ENCODE measurements at places on chromosomes 4 and X.

- DNase-seq: no peak
These were observed 87.5 kb downstream of the TRAPPC11 start for GRCh38 chr4:183746305-183747229.

DNA sequence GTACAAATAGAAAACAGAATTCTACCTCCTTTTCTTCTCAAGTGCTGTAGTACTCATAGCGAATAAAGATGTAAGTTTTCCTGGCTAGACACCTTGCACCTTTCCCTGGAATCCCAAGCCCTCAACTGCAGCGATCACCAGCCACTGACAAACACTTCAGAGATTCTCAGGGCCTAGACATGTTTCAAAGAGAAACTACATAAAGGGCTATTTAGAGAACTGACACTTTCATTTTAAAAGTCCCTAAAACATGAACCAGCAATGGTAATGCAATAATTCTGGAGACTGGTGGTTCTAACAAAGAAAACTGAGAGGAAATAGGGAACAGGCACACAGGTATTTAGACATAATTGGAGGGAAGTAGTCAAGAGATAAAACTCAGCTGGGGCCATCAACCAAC, 35.7 kb downstream of the FANCB start:
- DNase-seq: no peak

GRCh38 chr4:123469696-123470095, 73.1 kb downstream of the SPRY1 start:
- DNase-seq: no peak

- DNase-seq: no peak
These were observed 64.8 kb downstream of the KIF4A start for GRCh38 chrX:70354716-70355115.

DNA sequence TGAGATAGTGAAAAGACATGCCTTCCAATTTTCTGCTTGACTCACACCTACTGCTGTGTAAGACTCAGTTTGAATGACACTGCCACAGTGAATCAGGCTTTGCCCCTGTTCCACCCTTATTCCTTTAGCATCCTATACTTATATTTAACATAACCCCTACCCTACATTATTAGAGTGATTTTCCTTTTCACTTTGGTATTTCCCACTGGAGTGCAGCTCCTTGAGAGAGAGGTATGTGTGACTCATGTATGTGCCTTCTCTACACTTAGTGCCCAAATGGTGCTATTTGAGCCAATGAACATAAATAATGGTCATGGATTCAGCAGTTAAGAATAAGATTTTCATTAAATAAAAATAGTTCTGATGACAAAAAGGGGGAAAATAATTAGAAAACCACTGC, 69.5 kb downstream of the RRAGB start:
- no peak for DNase-seq

- DNase-seq: no peak
These were observed 78.9 kb upstream of the SLC4A4 start for GRCh38 chr4:71259911-71260331.

GRCh38 chr4:159425737-159426305, 322.9 kb downstream of the RAPGEF2 start:
- no peak for DNase-seq

GRCh38 chr4:103754844-103755243, 35.1 kb upstream of the TACR3 start:
- DNase-seq: no peak

DNA sequence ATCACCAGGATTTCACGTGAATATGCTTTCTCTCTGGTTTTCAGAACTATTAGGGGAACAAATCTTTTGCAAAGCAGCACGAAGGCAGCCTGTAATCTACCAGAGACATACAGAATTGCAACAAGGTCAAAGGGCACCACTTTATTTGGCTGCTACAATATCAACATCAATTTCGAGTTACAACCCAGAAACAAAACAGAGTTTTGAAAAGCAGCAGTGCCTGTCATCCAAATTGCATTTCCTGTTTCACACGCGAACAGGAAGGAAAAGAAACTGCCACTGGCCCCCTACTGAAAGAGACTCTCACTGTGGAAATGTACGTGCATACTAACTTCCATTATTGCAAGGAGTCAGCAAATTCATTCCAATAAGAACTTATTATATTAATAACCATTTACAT, 17.1 kb upstream of the C1QTNF7 start:
- no peak for DNase-seq

DNA sequence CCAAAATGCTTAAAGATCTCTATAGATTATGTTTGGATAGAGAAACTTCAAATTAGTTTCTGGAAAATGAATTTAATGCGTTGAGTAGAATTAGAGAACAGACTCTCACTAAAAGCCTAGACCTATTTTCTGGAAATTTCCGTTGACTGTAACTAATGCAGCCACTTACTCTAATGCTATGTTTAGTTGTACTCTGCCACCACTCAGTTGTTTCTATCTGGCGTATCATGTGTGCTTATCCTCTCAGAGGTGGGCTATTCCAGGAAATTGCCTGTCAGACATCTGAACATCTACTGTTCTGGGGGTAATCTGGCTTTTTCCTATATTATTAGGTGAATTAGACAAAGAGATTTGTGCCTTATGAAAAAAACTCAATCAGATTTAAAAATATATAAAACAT, 347.1 kb upstream of the FSTL5 start:
- DNase-seq: no peak

GRCh38 chr4:171847751-171848150, 34.5 kb downstream of the GALNTL6 start:
- DNase-seq: no peak

- DNase-seq: no peak
These were observed 86.2 kb downstream of the NPFFR2 start for GRCh38 chr4:72118017-72118416.

- DNase-seq: no peak
These were observed 1.9 kb upstream of the FTSJ1 start for GRCh38 chrX:48474127-48474526.

GRCh38 chr4:41644288-41644914, 104.1 kb downstream of the PHOX2B start:
- no peak for DNase-seq

DNA sequence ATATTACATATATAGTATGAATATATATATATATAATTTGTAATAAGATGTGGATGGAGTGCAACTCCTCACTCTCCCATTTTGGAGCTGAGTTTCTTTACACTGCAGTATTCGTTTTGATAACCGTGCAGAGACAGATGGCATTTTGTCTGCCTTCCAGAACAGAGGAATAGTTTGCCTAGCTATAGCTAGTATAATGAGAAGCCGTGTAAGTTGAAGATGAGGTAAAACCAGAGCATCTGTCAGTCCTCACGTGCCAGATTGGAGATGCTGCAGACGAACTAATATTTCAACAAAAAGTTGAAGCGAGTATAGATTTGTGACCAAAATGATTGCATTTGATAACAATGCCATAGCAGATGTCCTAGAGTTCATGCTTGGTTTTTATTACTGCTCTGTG, 180.6 kb downstream of the FMR1NB start:
- DNase-seq: no peak

- DNase-seq: no peak
These were observed 160.3 kb downstream of the SHOX start for GRCh38 chrX:790783-791360.
